Mucosa of descending colon (tissue), 3 donors: ENCODE measurements at places on chromosomes 5 and 9.

- DNase-seq, result no peak
Observed at GRCh38 chr9:132141344-132141947, 20.4 kb upstream of the NTNG2 start.

GRCh38 chr5:54379590-54379989 lies 69.2 kb upstream of the ARL15 start:
- DNase-seq, result no peak

DNA sequence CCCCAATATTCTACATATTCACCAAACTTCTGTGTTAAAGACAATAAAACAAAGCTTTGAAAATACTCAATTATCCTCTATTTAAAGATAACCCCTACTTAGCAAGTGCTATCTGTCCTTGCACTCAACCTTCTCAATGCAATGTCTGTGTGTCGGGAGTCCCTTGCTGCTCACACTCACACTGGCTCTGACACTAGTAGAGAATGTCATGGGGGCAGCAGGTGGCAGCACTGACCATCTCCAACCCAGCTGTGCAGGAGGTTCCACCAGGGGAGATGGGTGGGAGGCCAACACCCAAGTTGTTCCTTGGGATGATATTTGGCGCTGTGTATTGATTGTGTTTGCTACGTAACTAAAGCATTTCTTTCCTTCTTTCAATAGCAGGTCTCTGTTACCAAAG lies 59.4 kb upstream of the SIMC1 start:
- no peak for DNase-seq

GRCh38 chr5:134851307-134851923 lies 5.6 kb downstream of the C5orf24 start:
- DNase-seq, result no peak

- peak; percentile 84 for DNase-seq
Observed at GRCh38 chr5:93596676-93597490, 13.9 kb downstream of the NR2F1 start.

DNA sequence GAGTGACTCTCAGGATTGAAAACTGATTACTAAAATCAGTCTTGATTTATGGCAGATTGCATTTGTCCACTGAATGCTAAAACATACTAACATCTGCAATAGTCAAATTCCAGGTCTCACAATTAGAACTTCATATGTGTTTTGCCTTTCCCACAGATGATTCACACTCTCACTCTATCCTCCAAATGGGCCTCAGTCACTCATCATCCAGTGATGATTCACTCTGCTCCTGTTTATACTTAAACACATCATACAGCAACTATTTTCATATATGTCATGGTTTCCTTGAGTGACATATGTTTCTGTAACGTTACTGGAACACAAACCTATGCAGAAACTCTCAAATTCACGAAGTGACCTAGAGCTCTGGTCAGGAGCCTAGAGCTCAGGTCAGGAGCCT lies 512.9 kb downstream of the HINT1 start:
- DNase-seq, result no peak

DNA sequence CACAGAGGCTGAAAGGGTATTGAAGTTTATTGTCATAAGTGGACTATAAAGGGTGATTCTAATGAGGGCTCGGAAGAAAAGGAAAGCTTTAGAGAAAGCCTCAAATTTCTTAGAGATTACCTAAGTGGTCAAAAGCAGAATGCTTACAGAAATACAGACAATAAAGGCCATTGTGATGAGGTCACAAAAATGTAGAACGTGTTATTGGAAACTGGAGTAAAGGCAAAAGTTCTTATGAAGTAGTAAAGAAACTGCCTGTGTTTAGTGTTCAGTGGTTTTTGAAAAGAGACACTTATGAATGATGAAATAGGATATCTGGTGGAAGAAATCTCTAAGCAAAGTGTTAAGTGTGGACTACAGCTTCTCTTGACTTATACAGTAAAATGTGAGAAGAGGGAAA lies 726.9 kb downstream of the DNAH5 start:
- no peak for DNase-seq

DNA sequence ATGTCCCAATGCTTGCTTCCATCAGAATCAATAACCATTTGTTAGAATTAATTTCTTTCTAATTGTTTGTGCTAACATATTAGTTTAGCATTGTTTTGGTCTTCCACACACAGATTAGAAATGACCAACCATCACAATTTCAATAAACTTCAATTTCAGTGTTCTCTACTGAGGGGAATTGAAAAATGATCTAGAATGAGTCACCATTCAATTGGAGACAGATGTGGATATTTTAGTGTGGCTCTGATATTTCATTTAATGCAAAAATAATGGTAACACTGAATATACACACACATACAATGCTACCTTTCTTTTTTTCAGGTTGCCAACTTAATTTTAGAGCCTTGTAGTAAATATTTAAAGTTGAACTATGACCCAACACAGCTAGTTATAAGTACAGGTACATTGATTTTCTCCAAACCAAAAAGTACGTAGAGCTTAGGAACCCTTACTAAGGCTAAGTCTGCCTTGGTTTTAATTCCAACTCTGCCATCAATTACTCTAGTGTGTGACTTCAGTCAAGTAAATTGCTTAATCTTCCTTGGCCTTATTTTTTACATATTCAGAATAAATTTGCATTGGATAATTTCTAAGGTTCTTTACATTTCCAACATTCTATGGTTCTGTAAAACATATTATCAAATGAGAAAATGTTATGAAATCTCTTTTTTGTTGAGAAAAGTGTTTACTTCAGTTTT lies 143.9 kb downstream of the DMRTA1 start:
- DNase-seq, result no peak

DNA sequence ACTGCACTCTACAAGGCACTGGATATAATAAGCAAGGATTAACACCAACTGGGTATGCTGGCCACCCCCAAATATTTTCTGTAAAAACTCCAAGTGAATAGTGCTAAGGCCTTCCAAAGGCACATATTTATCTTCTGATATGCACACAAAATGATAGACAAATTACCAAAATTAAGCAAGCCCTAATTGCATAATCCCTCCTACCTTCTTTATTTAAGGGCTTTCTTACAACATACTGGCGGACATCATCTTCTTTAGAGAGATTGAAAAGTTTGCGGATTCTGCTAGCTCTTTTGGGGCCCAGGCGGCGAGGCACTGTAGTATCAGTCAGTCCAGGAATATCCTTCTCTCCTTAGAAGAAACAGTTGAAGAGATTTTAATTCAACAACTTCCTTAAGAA lies 1.9 kb downstream of the RPS6 start:
- DNase-seq, result no peak

GRCh38 chr5:143284521-143284920 lies 119.0 kb downstream of the NR3C1 start:
- no peak for DNase-seq

DNA sequence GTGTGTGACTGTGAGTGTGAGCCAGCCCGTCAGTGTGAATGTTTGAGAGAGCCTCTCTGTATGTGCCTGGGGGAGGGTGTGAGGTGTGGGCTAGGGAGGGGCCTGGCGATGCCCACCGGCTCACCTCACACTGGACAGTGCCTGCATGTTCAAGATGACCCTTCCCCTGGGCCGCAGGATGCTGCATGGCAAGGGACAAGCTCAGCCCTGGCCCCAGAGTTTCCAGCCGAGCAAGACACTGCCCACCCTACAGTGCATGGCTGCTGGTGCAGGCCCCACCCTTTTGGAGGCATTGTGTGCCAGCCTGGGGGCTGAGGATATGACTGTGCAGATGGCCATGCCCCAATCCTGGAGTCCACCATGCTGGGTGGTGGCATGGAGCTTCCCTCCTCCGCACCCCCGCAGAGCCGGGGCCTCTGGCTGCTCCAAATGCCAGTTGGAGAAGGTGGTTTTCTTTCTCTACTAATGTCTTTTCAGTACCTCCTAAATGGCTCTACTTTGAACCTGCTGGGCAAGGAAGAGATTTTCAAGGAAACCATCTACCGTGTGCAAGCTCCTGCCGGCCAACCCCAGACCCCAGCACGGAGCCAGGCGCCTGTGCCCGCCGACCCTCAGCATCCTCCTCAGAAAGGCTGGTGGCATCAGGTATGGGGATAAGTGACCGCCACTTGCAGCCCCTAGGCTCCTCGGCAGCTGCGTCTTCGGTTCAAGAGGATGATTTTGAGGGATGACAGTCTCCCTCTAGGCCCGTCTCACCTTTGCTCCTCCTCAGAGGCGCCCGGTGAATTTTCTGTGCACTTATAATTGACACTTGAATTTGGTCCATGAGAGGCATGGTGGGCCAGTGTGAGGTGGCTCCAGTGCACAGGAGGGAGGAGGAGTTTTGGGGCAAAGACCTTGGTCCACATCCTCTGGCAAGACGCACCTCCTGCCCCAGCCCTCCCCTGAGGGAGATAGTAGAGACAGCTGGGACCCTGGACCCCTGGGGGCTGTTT lies 27.7 kb downstream of the FGD3 start:
- DNase-seq, result no peak

- no peak for DNase-seq
Observed at GRCh38 chr5:172129256-172129910, 58.6 kb downstream of the STK10 start.

- DNase-seq, result no peak
Observed at GRCh38 chr9:8431505-8431904, 631.9 kb upstream of the DMAC1 start.
